Neural crest cell (in vitro differentiated cells): ENCODE measurements at places on chromosomes 12 and 14. TPM values are rescaled to one million over a fixed set of nuclear protein-coding genes. Genes with fewer than 3 reads are reported as not detected.

DNA sequence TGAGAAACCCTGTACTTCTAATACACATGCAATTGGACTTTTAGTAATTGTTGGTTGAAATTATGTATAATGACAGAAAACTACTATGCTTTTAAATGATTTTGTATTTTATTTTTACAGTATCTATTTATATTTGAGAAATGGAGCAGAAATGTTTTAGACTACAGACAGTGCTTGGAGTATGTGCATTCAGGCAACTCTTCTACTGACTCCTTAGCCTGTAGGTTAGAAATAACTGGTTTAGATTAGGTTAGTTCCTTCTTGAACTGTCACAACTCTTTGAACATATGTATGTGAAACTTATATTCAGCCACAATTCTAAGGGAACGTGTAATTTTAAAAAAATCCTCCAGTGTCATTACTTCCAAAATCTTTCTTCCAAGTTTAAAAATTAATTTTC, 1.7 kb downstream of the FGFR1OP2 start:
- no peak for DNase-seq

DNA sequence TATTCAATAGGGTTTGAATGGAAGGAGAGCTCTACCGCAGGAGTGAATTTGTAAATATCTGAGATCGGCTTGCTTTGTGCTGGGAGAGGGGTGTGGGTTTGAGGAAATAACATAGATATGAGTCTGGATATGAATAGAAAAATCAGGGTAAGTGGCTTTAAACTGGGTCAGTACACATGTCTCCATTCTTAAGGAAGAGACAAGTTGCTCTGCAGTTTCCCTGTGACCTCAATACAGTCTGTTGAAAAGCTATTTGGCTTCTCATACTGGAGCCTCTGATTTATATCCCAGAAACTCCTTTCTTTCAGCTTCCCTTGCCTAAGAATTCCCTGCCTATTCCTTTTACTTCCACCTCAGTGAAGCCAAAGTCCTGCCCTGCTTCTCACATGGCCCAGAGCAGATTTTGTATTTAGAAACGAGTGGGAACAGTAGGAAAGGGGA, 153.5 kb upstream of the ATF7IP start:
- DNase-seq = no peak

DNA sequence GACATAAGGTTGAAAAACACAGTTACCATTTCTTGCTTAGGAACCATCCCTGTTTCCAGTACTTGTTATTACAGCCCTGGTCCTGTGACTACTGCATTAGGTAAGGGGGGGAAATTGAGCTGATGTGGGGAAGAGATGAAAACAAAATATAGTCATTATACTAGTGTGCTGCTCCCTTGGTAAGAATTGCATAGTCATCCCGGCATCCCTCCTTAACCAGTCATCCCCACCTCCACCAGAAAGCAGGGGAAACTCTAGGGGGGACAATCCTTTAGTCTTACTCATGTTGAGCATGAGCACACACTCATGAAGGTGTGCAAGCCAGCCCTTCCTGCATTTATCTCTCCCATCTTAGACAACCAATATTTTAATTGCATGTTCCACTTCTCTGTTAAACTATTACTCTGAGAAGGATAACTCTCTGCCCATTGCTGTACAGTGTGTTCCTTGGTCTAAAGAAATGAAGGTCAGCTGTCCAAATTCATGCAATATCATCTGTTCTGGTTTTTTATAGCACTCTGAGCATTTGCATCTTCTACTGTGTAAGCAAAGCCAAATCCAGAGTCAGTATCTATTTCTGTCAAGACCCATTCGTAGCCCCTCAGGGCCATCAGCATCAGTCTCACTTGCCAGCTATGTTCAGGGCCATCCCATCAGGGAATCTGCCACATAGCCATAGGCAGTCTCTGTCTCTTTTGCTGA, 46.8 kb downstream of the TMEM30B start:
- DNase-seq = no peak

Gene PRB2
- total RNA-seq = not detected in 2 replicates

Gene NKX2-1
- not detected in 2 replicates for total RNA-seq

Gene RAPGEF3
- 0.89 and 1.4 TPM in 2 replicates for total RNA-seq

Gene RIPK3
- not detected in 2 replicates for total RNA-seq
